AG09319 (cell line): ENCODE measurements at places on chromosomes 2 and 18.
A peak's percentile ranks its signal among the peaks of the same experiment; 100 is the strongest.

- no peak for DNase-seq
These were observed 648 bp downstream of the ARID5A start for GRCh38 chr2:96537066-96537733.

DNA sequence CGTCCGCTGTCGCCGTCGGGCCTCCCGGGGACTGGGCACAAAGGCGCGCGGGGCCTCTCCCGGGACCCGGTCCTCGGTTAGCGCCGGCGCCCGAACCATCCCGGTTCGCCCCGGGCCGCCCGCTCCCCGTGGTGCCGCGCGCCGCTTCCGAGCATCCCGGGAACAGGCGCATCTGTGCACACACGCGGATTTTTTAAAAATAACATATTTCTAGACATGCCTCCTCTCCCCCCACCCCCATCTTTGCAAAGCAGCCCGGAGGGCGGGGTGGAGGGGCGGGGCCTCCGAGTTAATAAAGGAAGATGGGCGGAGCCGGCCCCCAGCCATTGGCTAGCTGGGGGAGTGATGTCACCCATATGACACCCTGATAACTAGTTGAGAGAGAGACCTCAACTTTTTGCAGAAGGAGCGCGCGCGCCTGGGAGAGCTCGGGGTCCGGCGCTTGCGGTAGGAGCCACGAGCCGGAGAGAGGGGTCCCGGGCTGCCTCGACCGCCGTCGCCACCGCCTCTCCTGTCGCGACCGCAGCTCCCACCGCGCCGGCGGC, at the start of gene SOX11:
Gene SOX11 (plus strand): TSS at position 400 of the 545 bp plus-strand sequence. CDS start 338 bp downstream, outside the sequence.
- DNase-seq: no peak

- DNase-seq: no peak
These were observed 430 bp upstream of the CELF4 start for GRCh38 chr18:37565977-37566478.

DNA sequence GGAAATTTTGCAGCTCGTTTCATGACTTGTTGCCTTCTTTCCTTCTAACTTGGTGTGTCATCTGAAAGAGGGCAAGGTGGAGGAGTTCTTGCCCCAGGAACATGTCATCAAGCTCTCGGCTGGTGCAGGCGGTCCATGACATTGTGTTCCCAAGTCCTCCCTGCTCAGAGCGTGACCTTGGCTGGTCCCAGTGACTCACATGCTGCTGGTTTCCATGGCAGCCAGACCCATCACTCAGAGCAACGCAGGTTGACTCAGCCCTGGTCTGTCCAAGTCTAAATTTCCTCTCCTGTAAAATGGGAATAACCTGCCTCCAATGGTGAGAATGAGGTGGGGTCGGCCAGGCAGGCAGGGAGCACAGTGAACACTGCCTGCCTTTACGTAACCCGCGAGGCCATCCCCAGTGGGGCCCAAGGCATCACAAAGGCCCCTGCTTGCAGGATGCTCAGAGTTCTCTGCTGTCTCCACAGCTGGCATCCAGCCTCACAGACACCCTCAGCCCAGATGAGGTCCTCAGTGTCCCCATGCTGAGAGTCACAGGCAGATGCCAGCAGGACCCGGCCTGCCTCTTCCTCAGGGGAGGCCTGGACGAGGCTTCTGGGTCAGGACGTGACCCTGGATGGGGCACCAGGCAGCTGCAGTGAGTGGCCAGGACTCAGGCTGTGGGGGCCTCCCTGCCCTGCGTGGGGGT, 143.7 kb downstream of the TPO start:
- DNase-seq: peak; percentile 12

- no peak for DNase-seq
These were observed 446.4 kb downstream of the EPHA4 start for GRCh38 chr2:221125691-221126090.

DNA sequence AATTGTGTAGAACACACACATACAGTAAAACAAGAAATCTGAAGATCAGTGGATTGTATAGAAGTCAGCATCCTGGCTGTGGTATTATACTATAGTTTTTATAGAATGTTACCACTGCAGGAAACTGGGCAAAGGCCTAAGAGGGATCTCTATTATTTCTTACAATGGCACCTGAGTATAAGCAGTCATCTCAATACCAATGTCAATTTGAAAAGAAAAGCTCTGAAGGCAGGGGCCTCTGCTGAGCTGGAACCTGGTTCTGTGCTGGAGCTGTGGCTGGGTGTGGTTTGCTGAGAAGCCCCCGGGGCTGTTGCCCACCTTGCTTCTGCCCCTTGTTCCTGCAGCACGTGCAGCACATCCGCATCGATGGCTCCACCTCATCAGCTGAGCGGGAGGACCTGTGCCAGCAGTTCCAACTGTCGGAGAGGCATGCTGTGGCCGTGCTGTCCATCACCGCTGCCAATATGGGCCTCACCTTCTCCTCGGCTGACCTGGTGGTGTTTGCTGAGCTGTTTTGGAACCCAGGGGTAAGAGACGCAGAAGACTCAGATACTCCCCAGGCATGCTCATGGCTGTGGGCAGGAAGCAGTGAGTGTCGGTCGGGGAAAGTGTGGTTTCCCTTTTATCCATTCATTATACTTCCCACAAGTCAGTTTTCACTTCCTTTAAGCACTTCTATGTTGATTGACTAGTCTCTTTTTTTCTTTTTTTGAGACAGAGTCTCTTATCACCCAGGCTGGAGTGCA, 23.5 kb upstream of the RPL37A start:
- no peak for DNase-seq

DNA sequence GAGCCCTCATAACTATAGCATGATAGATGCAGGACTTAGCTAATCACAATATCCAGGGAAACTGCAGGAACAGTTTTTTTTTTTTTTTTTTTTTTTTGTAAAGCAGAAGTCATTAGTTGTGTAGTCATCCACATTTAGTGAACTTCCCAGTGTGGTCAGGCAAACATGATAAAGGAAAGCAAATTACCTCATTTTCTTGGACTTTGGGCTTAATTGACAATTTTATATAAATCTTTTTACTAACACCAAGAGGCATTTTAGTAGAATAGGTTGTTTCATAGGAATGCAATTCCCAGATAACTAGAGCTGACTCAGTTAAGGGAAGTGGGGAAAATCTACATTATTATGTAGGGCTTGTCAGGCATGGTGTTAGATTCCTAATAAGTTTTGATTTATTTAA, 142.7 kb upstream of the GCFC2 start:
- no peak for DNase-seq

DNA sequence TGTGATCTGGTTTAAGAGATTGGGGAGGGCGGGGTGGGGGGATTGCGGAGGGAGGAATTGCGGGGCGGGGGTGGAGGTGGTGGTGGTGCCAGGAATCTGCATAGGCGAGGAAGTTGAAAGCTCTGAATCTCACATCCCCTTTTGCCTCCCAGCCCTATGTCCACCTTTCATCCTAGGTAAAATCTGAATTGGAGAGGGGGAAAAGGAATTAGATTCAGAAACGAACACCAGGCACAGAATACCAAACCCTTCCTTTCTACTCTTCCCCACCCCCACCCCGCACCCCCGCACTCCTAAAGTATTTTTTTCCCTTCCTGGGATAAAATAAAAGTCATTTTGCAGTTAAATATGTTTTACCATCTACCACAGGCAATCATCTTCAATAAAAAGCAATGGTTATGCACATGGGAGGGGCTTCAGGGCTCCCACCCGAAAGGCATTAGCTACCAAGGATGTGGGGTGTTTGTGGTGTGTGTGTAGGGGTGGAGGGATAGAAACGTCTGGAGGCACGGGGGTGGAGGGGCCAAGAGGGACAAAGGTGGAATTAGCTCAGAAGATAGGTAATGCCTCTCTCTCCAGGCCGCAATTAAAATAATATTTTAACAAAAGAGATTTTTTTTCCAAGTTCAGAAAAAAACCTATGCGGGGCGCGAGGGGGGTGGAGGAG, 1.8 kb downstream of the IGFBP5 start:
- DNase-seq: no peak

GRCh38 chr18:58288921-58289797, 245.1 kb downstream of the NEDD4L start:
- DNase-seq: no peak

DNA sequence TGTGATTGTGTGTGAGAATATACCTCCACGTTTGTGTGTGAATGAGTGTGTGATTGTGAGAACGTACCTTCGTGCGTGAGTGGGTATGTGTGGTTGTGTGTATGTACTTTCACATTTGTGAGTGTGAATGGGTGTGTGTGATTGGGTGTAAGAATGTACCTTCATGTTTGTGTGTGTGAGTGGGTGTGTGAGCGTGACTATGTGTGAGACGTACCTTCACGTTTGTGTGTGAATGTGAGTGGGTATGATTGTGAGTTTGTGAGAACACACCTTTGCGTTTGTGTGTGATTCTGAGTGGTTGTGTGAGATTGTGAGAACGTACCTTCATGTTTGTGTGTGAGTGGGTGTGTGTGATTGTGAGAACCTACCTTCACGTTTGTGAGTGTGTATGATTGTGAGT, 5.8 kb upstream of the ADCY3 start:
- no peak for DNase-seq

DNA sequence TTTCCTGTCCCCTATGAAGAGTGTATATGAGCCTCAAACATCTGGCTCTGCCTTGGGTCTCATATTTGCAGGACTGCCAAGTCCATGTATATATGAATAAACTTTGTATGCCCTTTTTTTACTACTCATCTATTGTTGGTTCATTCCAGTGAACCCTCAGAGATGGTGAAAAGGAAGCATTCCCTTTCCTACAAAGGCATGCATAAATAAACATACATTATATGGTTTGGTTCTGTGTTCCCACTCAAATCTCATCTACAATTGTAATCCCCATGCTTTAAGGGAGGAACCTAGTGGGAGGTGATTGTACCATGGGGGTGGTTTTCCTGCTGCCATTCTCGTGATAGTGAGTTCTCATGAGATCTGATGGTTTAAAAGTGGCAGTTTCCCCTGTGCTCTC, 534.2 kb downstream of the SPAG16 start:
- peak; percentile 29 for DNase-seq

DNA sequence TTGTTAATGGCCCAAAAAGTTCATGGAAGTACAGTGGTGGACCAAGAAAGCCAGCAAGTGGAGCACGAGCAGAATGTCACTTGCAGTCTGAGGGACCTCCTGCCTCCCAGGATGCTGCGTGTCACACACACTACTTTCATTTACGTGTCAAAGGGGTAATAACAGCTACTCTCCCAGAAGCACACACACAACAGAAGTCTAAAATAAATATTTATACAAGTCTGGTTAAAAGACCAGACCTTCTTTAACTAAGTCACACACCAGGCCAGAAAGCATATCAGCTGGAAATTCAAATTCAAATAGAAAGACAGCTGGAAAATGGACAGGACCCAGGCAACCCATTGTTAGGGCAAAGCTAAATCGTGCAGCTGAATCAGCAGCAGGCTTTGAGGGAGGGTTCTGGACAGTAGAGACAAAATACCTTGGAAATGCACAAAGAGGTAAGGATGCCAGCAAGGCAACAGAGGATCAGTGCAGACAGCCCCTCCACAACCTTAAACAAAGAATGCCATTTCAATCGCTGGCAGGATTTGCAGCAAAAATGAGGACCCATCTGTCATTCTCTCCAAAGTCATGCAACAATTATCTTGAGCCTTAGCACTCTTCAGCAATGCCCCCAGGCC, 160.5 kb downstream of the TMEM163 start:
- no peak for DNase-seq

DNA sequence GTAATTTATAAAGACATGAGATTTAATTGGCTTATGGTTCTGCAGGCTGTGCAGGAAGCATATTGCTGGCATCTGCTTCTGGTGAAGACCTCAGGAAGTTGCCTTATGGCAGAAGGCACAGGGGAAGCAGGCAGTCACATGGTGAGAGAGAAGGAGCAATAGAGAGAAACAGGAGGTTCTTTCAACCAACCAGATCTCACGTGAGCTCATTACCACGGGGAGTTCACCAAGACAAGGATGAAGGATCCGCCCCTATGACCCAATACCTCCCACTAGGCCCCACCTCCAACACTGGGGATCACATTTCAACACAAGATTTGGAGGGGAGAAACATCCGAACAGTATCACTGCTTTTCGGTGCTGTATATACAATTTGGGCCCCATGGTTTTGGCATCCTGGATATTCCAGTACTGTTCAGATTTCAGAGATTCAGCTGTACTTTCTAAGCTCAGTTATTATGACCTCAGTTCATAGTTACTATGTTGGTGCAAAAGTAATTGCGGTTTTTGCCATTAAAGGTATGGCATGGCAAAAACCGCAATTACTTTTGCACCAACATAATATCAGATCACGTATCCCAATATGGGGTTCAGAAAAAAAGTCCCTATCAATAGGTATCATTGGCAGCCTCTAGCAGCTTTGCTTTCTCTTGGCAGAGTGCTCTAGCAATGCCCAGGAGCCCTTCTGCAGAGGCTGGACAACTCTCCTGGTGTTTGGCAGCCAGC, 189.6 kb upstream of the SIX3 start:
- DNase-seq: no peak

DNA sequence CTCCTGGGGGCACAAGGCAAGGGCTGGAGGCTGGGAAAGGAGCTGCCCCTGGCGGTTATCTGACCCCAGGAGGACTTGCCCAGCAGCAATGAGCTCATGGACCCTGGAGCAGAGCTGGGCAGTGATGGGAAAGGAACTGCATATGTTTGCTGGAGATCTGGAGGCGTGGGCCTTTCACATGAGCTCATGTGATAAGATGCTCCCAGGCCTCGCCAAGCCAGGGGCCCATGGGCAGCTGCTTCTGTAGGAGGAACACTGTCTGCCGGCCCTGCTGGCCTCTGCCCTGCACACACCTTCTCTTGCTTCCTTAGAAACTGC, 9.0 kb upstream of the NPPC start:
- DNase-seq: no peak

GRCh38 chr2:58109481-58109880, 62.9 kb downstream of the VRK2 start:
- no peak for DNase-seq

- DNase-seq: no peak
These were observed 24.4 kb upstream of the FAM117B start for GRCh38 chr2:202610380-202610779.

DNA sequence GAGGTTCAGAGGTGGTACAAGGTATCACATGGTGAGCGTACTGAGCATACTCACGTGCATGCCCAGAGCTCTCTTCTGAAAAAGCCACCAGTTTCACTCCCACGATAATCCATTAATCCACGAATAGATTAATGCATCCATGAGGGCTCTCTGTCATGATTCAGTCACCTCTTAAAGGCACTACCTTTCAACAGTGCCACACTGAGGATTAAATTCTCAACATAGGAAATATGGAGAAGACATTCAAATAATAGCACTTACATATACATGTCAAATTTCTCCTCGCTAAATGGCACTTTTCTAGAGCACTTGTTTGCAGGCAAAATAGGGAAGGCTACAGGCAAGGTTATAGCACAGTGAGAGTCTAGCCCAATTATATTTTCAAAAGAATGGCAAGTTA, 825.9 kb downstream of the TRIB2 start:
- no peak for DNase-seq

- DNase-seq: no peak
These were observed 77.2 kb upstream of the FIGN start for GRCh38 chr2:163812926-163813520.

GRCh38 chr2:219142329-219142728, 18.3 kb downstream of the NHEJ1 start:
- peak; percentile 90 for DNase-seq

DNA sequence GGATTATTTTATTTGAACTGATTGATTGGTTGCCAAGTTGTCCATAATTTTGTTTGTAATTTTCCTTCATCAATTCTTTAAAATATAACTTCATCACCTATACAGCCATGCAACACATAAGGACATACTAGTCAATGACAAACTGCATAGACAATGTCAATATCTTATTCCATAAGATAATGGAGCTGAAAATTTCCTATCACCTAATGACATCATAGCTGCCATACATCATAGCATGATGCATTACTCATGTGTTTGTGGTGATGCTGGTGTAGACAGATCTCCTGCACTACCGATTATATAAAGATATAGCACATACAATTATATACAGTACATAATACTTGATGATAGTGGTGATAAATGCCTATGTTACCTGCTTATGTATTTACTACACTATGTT, 369.8 kb upstream of the NT5C1B start:
- no peak for DNase-seq
